ENCODE measurements at places on chromosomes 11 and 22.
A peak's percentile ranks its signal among the peaks of the same experiment; 100 is the strongest.

- DNase-seq: no peak
Observed at GRCh38 chr11:119415966-119416365, 7.0 kb downstream of the THY1 start.

DNA sequence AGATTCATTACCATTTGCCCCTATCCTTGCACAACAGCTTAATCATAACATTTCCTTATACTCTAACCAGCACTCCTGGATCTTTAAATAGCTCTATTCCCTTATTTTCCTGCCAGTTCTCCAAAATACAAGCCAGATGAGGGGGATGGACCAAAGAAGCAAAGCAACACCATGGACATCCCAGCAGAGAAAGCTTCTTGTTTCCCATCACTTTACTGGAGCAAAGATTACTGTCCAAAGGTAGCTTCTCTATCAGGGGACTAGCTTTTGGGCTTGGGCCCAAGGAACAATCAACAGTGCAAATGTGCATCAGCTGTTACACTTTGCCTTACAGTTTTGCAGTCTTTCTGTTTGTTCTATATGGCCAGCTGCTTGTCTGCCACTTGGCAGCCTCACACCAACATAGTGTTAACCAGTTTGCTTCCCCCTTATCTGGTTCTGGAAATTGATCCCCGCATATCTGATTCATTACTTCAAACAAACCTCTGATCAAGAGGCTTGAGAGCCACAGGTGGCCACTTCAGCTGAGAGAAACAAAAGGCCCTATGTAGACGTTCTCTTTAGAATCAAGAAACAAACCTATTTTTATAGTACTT is 814.3 kb downstream of the METTL15 start:
- no peak for DNase-seq

- no peak for DNase-seq
Observed at GRCh38 chr11:8541448-8541847, 52.6 kb downstream of the STK33 start.

- no peak for DNase-seq
Observed at GRCh38 chr11:128604723-128605122, 17.4 kb upstream of the ETS1 start.

DNA sequence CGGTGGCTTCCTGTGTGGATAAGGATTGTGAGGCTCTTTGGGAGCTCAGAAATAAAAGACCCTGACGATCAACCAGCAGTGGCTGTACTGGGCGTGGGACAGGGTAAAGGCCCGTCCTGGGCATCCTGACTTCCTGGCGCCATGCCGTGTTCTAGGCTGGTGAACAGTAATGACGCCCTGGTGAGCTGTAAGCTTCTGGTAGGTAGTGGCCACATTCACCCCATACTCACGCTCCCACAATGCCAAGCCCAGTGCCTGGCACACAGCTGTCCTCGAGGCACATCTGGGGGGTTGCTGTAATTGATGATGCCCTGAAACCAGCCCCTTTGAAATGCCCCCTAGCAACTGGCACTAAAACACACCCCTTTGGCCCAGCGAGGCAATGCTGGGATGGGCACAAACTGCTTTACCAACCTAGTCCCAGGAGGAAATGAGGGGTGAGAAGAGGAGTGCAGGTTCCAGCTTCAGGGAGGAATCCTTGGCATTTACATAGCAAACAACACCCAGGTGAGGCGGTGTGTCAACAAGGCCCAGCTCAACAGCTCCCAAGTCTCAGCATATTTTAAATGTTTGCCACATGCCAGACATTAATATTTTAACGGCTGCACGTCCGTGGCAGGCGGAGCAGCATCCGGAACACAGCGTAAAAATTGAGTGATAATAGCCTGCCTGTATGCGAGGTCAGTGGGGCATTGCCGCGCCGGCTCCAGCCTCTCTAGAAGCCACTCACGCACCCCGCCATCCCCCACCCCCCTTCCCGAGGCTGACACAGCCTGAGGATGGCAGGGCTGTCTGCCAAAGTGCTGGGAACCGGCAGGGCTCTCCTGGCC is 79.3 kb downstream of the DSCAML1 start:
- no peak for DNase-seq

- peak; percentile 33 for DNase-seq
Observed at GRCh38 chr22:43946384-43946667, 8.9 kb upstream of the SAMM50 start.

- DNase-seq: peak; percentile 72
Observed at GRCh38 chr11:31958076-31958735, 132.7 kb upstream of the RCN1 start.
